ENCODE measurements at places on chromosomes 12 and 14.

DNA sequence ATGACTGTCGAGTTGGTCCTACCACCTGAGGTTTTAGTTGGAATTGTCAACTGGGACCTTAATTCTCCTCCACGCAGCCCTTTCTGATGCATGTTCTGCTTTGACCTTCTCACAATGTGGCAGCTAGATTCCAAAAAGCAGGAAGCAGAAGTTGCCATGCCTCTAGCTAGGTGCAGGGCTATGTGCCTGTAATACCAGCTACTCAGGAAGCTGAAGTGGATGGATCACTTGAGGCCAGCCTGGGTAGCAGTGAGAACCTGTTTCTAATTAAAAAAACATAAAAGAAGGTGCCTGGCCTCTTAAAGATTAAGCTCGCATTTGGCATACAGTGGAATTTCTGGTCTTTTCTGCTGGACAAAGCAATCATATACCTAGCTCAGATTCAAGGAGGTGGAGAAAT is 77.1 kb downstream of the FGD4 start:
- DNase-seq, result no peak

GRCh38 chr12:131732996-131733615 is 22.2 kb downstream of the SFSWAP start:
- DNase-seq, result no peak

- peak; percentile 34 for DNase-seq
Measured at GRCh38 chr14:93959239-93960107, 16.9 kb downstream of the ASB2 start.

DNA sequence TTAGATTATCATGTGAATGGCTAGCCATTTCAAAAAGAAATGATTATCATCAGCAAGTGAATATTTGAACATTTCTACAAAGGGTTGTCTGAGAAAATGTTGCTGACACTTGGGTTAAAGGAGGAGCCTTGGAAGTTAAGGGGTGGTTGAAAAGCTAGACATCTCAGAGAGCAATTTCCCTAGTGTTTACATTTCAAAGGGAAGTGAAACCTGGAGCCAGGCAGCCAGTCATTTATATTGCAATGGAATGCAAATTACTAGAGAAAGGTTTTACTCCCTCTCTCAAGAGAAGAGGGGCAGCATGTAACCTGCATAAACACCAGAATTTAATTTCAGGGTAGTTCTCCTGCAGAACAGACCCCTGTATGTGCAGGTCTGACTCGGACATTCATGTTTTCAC is 279.0 kb downstream of the SLC16A7 start:
- DNase-seq, result no peak

GRCh38 chr14:45587142-45587541 is 334.1 kb upstream of the MIS18BP1 start:
- no peak for DNase-seq

- no peak for DNase-seq
Measured at GRCh38 chr14:79036441-79036840, 866.3 kb downstream of the NRXN3 start.

DNA sequence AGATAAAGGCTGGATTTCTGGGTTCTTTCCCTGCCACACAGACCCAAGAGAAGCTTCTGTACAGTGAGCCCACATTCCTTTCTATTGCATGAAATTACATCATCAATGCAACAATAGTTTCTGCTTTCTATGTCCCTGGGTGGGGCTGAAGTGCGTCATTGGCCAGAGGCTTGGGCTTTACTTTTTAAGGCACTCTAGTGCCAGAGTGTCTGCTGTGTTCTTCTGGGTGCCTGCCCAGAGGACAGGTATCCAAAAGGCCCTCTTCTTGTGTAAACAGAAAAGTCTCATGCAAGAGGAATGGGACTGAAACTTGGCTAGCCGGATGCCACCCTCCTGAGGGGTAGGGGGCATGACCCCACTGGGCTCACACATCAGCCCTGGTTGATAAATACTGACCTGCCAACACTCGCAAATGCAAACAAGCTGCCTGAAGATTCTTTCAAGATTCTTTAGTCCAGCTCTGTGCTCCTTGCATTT is 5.9 kb downstream of the KRT86 start:
- peak; percentile 54 for DNase-seq

DNA sequence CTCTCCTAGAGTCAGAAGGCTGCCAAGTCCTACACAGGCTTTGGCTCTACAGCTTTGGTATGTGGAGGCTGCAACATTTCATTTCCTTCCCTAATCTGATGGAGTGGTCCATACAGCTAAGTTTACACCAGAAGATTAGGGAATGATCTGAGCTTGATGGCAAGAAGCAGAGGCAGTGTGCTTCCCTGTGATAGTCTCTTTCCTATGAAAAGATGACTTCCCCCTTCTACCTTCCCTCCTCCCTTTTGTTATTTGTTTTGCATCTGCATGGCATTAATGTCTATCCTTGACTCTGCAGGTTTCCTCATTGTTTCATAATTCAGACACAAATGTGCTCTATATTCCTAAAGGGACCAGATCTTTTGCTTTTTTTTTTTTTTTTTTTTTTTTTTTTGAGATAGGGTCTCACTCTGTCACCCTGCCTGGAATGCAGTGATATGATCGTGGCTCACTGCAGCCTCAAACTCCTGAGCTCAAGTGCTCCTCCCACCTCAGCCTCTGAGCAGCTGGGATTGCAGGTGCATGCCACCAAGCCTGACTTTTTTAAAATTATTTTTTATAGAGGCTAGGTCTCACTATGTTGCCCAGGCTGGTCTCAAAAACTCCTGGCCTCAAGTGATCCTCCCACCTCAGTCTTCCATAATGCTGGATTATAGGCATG is 76.3 kb downstream of the GRIP1 start:
- no peak for DNase-seq

GRCh38 chr14:23056956-23057756 is at the start of gene CDH24:
CDH24 (minus strand) TSS chr14:23057520; CDS start chr14:23055733, 1,787 bp downstream.
- DNase-seq, result no peak

- DNase-seq, result no peak
Measured at GRCh38 chr14:67623114-67623513, 3.4 kb downstream of the ARG2 start.

DNA sequence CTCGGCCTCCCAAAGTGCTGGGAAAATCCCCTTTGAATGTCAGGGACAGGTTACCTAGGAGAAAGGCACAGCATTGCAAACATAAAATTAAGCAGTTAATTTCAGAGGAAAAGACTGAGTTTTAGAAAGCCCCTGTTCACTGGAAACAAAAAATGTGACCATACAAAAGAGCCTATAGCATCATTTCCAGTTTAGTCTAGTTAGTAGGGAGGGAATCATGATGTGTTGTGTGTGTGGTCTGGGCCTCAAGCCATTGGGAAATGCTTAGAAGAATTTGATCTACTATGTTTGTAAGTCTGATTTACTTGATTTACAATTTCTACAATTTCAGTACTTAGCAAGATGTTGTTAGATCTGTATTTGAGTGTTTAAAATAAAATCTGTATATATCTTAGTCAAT is 47.1 kb upstream of the RERG start:
- DNase-seq, result no peak

- DNase-seq, result no peak
Measured at GRCh38 chr14:51500776-51501175, 150.9 kb upstream of the FRMD6 start.

DNA sequence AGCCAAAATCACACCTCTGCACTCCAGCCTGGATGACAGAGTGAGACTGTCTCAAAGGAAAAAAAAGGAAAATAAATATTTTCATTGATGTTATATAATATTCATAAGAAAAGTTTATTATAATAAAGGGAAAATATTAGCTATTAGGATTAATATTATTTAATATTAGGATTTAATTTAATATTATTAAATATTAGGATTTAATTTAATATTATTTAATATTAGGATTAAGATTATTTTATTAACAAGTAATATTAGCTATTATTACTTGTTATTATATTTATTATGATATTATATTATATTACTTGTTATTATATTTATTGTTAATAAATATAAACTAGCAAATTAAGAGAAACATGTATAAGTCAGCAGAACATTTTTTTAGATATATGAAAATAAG is 518.1 kb downstream of the FSCB start:
- DNase-seq, result no peak

DNA sequence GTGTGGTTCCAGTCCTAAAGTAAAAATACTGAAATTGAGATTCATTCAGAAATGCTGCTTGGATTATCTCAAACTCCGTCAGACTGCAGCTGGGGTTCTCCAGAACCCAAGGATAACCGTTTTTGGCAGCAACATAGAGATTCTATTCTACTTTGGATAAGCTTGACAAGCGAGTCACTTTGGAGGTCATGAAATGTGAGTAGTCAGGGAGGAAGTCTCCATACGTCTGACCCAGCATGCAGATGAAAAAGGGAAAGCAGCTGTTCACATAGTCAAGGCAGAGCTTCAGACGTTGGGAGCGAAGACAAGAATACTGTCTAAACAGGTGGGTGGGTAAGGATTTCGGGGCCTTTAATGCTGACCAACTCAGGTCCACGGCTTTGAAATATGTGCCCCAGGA is 14.9 kb upstream of the HSP90B1 start:
- no peak for DNase-seq

DNA sequence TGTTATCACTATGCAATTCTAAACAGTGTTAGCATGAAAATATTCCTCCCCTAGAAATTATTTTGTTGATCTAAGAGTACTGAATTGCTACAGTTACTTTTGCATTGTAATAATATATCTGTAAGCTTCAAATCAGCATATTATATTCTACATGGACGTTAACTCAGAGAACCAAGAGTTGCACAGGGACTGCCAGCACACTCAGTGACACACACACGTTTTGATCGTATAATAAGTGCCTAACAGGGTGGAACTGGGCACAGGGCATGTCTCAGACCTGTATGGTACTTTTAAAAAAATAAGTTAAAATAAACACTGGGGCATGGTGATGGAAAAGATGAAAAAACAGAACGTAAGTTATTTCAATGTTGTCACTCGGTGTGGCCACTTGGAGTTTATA is 451.6 kb downstream of the RGS6 start:
- DNase-seq, result no peak

DNA sequence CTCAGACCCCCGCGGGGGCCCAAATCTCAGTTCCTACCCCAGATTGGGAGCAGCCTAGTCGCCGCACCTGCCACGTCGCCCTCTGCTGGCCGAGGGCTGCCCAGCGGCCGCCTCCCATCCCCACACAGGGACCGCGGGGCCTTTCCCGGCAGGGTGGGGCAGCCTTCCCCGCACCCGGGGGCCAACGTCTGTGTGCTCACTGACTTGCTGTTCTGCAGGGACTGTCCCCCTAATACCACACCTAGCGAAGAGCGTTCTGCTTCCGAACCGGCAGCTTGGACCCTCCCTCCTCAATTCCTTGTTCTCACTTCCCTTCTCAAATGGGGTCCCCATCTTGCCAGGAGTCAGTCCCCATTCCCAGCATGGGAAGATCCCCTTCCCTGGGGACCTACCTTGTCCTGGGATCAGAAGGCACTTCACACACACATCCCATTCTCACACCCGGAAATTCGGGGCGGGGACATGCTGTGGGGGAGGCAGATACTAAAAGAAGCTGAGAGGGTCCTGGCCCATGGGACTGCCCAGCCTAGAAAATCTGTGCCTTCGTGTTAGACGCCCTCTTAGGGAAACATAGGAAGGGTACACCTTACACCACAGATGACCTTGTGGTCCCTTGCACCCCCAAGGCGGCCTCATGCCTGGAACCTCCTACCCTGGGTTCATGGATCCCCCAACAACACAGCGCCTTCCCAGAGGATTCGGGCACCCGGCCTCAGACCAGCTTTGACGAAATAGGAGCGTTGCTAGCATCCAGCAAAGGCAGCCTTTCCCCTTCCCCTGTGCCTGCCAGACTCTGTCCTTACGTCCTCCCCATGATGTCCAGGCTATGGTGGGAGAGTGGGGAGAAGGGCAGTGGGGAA is 16.4 kb downstream of the ACVRL1 start:
- no peak for DNase-seq

- no peak for DNase-seq
Measured at GRCh38 chr12:3837049-3837448, 36.1 kb downstream of the PARP11 start.

- peak; percentile 75 for DNase-seq
Measured at GRCh38 chr14:63642229-63642611, 549 bp upstream of the WDR89 start.

DNA sequence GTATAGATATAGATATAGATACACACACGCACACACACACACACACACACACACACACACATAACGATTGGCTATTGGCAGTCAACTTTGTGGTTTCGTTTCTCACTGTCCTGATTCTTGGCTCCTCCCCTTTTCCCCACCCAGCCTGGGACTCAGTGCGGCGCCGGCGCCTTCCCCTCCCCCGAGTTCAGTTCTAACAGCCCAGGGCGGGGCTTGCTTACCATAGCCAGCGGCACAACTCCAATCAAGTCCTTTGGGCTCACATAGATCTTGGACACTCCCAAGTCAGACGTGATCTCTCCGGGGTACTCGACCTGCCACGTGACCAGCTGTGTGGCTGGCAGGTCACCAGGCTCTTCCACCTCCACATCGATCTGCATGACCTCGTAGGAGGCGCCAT is 484.1 kb downstream of the GLT1D1 start:
- DNase-seq, result no peak

DNA sequence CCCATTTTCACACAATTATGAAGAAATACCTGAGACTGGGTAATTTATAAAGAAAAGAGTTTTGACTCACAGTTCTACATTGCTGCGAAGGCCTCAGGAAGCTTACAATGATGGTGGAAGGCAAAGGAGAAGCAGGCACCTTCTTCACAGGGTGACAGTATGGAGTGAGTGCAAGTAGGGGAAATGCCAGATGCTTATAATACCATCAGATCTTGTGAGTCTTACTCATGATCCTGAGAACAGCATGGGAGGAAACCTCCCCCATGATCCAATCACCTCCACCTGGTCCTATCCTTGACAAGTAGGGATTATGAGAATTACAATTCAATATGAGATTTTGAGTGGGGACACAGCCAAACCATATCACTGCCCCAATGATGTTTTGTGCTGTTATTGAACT is 189.3 kb upstream of the CRY1 start:
- no peak for DNase-seq

DNA sequence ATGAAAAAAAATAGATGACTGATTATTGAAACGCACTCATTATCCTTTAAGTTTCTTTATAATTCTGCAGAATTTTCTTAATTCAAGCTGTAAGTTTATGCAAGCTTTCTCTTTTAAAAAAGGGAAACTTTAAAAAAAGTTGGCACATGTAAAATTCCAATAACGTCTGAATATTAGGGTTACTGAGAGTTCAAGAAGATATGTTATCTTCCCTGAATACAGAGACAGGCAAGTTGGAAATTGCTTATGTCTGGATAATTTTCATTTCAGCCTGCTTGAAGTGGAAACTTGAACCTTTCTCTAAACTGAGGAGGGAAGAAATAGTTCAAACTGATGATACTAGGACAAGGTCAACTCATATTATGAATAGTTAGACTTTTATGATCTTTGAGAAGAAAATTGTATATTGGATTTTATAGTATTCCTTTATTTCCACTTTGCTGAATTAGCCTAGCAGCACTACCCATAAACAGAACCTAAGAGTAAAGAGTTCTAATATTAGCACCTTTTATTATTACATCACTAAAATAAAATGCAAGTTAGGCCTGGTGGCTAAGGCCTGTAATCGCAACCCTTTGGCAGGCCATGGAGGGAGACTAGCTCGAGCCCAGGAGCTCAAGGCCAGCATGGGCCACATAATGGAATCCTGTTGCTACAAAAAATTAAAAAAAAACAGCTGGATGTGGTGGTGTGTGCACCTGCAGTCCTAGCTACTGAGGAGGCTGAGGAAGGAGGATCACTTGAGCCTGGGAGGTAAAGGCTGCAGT is 288.0 kb downstream of the TRHDE start:
- DNase-seq, result no peak
